Stimulated activated CD8-positive, alpha-beta memory T cell treated with anti-CD3 and anti-CD28 coated beads, Interleukin-12 subunit alpha, Interleukin-12 subunit beta, amount 100 ng/mL, for 1 hour (primary cell): ENCODE measurements at places on chromosomes 1 and 21.

DNA sequence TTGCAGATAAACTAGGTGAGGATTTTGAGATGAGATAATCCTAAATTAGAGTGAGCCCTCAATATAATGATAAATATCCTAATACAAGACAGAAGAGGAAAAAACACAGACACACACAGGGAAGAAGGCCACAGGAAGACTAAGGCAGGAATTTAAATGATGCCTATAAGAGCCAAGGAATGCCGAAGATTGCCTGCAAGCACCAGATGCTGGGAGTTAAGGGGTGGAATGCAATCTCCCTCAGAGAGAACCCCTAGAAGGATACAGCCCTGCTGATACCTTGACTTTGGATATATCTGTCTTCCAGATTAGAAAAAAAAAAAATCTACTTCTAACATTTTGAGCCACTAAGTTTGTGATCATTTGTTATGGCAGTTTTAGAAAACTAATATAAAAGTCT is 299.7 kb upstream of the PRMT6 start:
- DNase-seq = no peak

GRCh38 chr1:31815752-31816500 is at the start of gene SPOCD1:
Gene SPOCD1 (minus strand): TSS chr1:31816022. CDS start chr1:31815333, 689 bp downstream.
- peak; percentile 57 for DNase-seq

DNA sequence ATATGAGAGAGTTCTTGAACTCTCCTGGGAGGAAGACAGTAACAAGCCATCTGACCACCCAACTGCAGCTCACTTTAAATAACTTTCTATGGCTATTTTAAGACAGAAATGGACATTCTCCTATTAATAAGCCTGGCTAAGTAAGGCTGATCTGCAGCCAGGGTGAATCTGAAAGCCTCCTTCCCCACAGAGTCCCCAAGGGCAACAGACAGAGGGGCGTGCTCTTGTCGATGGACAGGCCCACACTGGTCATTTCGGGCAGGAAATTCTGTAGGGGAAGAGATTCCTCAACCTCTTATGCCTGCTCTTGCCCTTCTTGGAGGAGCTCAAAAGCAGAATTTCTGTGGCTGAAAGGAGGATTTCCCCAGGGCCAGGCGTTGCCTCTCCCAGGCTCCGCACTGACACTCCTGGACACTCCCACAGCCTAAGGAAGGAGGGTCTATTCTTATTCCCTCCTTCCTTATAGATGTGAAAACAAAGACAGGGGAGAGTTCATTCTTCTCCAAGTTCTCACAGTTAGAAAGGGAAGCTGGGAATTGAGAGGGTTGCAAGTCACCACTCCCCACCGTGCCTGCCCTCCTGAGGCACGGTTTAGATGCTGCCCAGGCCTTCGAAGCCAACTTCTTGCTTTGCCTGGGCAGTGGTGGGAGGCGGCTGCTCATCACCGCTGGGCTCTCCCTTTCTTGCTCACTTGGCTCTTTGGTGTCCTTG is 17.9 kb upstream of the KANK4 start:
- DNase-seq = no peak

DNA sequence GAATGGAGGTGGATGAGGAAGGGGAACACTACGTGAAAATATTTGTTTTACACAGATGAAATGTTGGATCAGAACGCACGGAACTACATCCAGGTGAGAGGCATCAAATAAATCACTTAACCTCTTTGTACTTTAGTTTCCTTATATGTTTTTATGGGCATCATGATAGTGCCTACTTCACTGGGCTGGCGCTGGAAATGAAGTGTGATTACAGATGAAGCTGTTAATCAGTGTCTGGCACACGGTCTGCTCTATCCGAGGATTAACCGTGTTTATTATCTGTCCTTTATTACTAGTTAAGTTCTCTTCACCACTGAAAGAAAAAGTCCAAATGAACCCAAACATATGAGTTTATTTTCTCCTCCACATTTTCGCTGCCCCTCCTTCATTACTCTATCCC is 96.0 kb upstream of the TRABD2B start:
- no peak for DNase-seq

GRCh38 chr1:242735323-242735722 is 210.8 kb upstream of the PLD5 start:
- DNase-seq = no peak

- DNase-seq = no peak
Measured at GRCh38 chr1:77664939-77665516, 17.4 kb downstream of the ZZZ3 start.

- no peak for DNase-seq
Measured at GRCh38 chr1:27099587-27100334, 55.2 kb downstream of the SLC9A1 start.

- no peak for DNase-seq
Measured at GRCh38 chr1:52752484-52752826, 26.2 kb downstream of the ZYG11B start.

- no peak for DNase-seq
Measured at GRCh38 chr1:159184201-159184600, 12.8 kb downstream of the CADM3 start.

GRCh38 chr21:34820051-34820450 is 151.3 kb downstream of the CLIC6 start:
- no peak for DNase-seq

GRCh38 chr1:20093940-20094391 is 24.0 kb downstream of the PLA2G5 start:
- DNase-seq = no peak

- DNase-seq = no peak
Measured at GRCh38 chr1:116232989-116233514, 121.9 kb downstream of the MAB21L3 start.

GRCh38 chr1:208071435-208072031 is 160.6 kb upstream of the CD34 start:
- no peak for DNase-seq

DNA sequence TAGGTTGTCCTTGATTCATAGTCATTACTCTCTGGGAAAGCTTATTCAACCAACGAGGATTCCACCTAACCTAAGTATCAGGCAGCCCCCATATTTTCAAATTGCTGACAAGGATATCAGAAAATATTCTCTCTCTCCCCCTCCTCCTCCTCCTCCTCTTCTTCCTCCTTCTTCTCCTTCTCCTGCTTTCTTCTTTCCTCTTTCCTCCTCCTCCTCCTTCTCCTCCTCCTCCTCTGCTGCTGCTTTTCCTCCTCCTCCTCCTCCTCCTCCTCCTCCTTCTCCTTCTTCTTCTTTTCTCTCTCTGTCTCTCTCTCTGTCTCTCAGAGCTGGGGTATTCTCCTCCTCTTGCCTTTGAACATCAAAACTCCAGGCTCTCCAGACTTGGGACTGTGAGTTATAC is 2.5 kb upstream of the IGSF9 start:
- no peak for DNase-seq

- DNase-seq = no peak
Measured at GRCh38 chr1:112704391-112704933, 2.5 kb downstream of the RHOC start.

DNA sequence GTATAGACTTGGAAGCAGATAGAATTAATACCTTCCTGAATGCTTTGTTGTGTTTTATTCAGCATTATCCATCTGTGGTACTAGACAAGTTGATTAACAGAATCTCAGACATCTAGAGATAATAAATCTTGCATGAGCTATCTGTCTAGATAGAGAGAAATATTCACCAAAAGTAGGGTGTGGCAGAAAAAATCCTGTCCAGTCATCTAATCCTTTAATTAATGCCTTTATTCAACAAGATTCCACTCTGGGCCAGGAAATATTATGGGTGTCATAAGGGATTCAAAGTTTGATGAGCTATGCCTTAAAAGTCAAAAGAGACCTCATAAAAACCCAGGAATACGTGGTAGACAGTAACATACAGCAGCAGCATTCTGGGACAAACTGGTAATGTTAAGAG is 601.2 kb downstream of the LMO4 start:
- no peak for DNase-seq

- DNase-seq = no peak
Measured at GRCh38 chr1:119394085-119394484, 20.9 kb upstream of the HSD3B2 start.

GRCh38 chr1:62790716-62791115 is 6.8 kb downstream of the ATG4C start:
- no peak for DNase-seq

- DNase-seq = no peak
Measured at GRCh38 chr1:2272686-2273400, 44.7 kb downstream of the SKI start.

DNA sequence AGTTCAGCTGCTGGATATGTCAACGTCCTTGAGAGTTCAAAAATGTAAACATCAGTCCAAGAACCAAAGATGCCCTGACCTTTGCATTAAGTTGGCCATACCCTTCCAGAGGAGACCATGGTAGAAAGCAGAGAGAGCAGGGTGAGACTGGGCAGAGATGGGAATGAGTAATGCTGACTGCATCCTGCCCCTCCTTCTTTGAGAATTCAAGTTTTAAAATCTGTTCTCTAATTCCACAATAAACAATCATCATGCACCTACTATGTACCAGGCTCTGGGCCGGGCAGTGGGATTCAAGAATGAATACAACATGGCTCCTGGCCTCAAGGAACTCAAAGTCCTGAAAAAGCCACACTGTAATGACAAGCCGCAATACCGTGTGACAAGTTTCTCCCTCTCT is 3.9 kb upstream of the HAO2 start:
- no peak for DNase-seq

- DNase-seq = no peak
Measured at GRCh38 chr1:214833178-214833756, 230.3 kb downstream of the CENPF start.

DNA sequence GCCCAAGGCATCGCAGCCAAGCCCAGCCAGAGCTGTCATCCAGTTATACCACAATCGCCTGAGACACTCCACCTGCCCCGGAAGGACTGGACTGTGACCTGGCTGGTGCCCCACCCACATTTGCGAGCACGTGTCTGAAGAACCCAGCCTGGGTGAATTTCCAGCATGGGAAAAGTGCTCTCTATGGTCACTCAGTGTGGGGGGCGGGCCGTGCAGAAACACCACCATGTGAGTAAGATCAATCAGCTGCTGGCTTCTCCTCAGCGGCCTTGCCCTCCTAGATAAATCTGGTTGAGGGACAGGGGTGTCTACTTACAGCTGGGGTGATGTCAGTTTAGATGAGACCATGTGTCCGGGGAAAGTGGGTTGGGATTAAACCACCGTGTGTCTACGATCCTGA is 44.8 kb downstream of the URB1 start:
- DNase-seq = no peak

- no peak for DNase-seq
Measured at GRCh38 chr1:85344256-85344694, 67.8 kb upstream of the BCL10 start.

- no peak for DNase-seq
Measured at GRCh38 chr1:47682198-47682597, 244.4 kb downstream of the FOXD2 start.

GRCh38 chr1:204115116-204115515 is 36.7 kb downstream of the ETNK2 start:
- no peak for DNase-seq

GRCh38 chr1:204945565-204945977 is 74.9 kb downstream of the NFASC start:
- DNase-seq = no peak

DNA sequence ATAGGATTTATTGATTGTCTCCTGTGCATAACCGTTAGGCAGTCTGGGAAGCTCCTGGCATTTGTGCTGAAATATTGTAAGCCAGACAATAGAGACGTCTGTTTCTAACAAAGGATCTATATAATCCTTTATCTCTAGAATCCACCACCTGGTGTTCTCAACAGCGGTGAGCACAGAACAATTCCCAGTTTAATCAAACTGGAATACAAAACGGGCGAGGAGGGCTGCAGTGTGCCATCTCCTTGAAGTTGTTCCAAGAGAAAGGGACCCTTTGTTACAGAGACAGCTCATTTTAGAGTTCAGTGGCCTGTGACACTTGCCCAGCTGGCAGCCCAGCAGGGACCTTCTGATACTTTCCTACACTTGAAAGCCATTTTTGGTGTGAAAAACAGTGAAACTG is 162.8 kb upstream of the IVNS1ABP start:
- no peak for DNase-seq

GRCh38 chr21:34770576-34770975 is 101.8 kb downstream of the CLIC6 start:
- no peak for DNase-seq

DNA sequence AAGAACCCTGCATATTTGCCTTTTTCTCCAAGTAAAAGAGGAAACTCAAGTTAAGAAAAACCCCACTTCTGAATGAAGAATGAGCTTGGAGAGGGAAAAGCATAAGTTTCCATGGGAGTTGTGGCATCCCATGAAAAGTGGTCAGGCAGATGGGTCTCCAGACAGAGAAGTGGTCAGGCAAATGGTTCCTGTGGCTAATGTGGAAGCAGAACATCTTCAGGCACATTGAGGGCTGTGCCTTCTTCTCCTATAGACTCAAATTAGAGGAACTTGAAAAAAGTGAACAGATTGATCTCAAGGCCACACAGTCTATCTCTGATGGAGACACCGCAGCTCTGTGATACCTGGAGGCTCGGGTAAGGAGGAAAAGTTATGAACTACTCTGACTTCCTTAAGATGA is 55.7 kb upstream of the KIRREL1 start:
- DNase-seq = no peak

DNA sequence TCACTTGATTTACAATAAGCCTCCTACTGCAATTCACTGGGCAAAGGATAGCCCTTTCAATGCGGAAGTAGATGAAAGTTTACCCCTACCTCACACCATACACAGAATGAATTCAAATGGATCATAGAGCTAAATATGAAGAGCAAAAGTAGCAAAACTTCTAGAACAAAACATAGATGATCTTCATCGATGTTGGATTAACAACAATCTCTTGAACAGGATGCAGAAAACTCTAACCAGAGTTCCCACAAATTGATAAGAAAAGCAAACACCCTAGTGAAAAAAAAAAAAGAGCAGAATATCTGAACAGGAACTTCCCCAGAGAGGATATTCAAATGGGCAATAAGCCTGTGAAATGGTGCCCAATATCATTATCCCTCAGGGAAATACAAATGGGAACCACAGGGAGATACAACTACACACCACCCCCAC is 1.9 kb upstream of the UBASH3A start:
- no peak for DNase-seq

DNA sequence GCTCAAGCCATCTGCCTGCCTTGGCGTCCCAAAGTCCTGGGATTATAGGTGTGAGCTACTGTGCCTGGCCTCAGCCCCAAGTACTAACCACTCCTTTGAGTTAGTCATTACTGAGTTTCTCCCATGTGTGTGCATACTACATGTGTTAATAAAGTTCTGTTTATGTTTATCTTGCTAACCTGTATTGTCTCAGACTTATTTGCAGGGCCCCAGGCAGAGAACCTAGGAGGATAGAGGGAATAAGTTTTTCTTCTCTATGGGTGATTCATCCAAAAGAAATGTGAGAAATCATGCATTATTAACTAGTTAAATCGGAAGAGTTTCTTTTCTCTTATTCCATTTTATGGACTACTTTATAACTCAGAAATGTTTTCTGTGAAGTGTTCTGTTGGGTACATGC is 203.9 kb upstream of the CACYBP start:
- no peak for DNase-seq

- DNase-seq = no peak
Measured at GRCh38 chr1:219040291-219040690, 133.4 kb upstream of the LYPLAL1 start.

GRCh38 chr21:14737284-14737691 is 191.2 kb upstream of the SAMSN1 start:
- no peak for DNase-seq
